ENCODE measurements at places on chromosomes 12 and 14.
A peak's percentile ranks its signal among the peaks of the same experiment; 100 is the strongest.

DNA sequence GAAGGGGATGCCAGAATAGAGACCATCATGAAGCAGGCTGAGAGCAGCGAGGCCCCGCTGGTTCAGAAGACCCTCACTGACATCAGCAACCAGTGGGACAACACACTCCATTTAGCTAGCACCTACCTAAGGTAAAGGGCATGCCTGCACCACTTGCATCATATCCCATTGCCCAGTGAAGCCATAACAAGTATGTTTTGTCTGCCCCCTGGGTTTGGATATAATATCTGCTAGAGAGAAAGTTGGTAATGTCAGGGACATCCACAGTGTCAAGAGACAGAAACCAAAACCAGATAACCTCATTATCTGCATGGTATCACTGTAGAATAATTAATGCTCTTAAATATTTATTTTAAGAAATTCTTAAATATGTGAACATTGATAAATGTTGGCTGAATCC lies 173.8 kb downstream of the SYNE2 start:
- no peak for DNase-seq

GRCh38 chr12:105921872-105922669 lies 216.7 kb downstream of the NUAK1 start:
- no peak for DNase-seq

DNA sequence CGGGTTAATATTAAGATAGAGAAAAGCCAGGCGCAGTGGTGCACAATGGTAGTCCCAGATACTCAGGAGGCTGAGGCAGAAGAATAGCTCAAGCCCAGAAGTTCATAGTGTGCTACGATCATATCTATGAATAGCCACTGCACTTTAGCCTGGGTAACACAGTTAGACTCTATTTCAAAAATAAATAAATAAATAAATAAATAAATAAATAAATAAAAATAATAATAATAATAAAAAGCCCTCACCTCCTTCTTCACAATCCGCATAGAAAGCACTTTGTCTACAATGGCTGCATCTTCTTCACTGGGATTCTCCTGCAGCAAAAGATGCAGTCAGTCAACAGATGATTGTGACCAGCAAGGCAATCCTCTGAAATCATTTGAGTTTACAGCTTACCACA lies 31.5 kb upstream of the SUPT16H start:
- no peak for DNase-seq

GRCh38 chr12:57983858-57984505 lies 42.6 kb downstream of the ATP23 start:
- no peak for DNase-seq

GRCh38 chr12:114440270-114441038 lies 34.5 kb upstream of the TBX5 start:
- no peak for DNase-seq

- DNase-seq, result no peak
These were observed 96.0 kb upstream of the WSCD2 start for GRCh38 chr12:108033090-108033489.

DNA sequence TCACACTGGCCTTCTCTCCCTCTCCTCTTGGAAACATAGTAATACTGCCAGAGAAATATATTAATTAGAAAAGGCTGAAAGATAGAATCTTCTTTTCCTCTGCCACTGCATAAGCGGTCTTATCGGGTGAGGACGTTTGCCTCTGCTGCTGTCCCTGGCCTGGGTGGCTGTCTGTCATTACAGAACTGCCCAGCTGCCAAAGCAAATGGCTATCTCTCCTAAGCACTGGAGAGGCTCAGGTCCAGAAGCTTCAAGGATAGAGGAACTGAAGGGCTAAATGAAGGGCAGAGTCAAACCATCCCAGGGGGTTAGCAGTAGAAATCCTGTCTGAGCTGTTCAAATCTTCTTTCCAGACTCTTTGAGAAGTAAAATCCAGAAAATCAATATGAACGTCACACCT lies 198.6 kb upstream of the CAND1 start:
- no peak for DNase-seq

GRCh38 chr12:3768911-3769447 lies 16.1 kb upstream of the CRACR2A start:
- DNase-seq, result no peak

- DNase-seq, result peak; percentile 57
These were observed 23.7 kb upstream of the DHRS4 start for GRCh38 chr14:23929822-23930294.

- no peak for DNase-seq
These were observed 163.8 kb downstream of the RPL10L start for GRCh38 chr14:46487582-46488350.

DNA sequence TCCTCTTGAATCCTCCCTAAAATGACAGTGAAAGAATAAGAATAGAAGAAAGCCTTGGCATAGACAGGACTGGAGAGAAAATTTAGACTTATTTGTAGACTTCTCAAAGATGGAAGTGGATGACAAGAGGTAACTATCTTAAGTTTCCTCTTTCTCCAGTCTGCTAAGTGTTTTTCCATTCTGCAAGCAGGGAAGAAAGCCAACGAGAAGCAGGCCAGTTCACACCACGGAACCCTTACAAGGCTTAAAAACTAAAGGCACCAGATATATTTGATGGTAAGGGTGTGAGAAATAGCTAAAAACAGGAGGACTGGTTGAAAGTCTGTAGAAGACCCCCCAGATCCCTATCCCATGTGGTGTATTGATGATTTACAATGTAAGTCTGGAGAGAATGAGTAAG lies 82.9 kb upstream of the GPHB5 start:
- no peak for DNase-seq

DNA sequence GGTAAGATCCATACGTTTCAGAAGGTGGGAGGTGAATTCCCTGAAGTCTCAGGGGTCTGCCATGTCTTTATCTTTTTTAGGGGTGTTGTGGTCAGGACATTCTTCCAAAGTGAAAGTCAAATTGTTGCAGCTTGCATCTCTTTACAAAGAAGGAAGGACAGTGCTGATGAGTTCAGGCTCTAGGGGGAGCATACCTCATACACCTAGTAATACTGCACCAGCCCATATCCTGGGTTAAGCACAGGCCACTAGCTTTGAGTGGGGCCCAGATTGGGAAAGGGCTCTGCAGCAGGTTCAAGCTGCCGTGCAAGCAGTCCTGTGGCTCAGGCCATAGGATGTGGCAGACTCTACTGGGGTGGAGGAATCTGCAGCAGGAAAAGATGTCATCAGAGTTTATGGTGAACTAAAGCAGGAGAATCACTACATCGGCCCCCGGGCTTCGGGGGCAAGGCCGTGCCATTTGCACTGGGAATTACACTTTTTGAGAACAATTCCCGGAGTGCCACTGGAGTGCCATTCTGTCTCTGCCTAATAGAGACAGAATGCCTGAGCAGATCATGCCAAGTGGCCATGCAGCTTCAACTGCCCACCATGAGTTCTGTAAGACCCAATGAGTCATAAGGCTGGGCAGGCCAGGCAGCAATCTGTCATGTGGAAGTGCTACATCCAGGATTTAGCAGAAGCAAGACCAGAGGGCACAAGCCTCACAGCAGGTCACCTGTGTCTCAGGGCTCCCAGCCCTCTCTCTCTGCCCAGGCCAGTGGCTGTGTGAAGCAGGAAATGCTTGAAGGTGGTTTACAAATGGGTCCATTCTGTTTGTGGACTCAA lies 32.3 kb downstream of the DIO3 start:
- DNase-seq, result no peak

DNA sequence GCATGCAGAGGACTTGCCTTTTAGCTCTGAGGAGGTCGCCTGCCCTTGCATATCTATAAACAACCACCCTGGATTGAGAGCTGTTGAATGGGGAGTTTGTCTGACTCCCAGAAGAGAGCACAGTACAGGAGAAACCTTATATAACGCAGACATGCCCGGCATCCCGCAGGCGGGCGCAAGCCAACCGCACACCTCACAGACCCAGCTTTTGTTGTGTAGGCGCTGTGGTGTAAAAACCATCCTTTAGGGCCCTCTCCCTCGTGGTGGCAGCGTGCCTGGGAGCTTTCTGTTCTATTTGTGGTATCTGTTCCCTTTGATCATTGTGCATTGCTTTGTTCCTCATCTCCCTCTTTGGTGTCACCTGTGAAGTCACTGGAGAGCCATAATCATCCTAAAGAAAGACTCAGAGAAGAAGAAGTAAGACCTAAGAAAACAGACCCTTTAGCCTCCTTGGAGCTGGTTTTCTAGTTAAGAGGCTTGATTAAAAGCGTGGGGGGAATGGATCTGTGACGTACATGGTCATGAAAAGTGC lies 77.7 kb downstream of the ETV6 start:
- DNase-seq, result no peak

- no peak for DNase-seq
These were observed 32.1 kb downstream of the GALNT16 start for GRCh38 chr14:69291891-69292561.

DNA sequence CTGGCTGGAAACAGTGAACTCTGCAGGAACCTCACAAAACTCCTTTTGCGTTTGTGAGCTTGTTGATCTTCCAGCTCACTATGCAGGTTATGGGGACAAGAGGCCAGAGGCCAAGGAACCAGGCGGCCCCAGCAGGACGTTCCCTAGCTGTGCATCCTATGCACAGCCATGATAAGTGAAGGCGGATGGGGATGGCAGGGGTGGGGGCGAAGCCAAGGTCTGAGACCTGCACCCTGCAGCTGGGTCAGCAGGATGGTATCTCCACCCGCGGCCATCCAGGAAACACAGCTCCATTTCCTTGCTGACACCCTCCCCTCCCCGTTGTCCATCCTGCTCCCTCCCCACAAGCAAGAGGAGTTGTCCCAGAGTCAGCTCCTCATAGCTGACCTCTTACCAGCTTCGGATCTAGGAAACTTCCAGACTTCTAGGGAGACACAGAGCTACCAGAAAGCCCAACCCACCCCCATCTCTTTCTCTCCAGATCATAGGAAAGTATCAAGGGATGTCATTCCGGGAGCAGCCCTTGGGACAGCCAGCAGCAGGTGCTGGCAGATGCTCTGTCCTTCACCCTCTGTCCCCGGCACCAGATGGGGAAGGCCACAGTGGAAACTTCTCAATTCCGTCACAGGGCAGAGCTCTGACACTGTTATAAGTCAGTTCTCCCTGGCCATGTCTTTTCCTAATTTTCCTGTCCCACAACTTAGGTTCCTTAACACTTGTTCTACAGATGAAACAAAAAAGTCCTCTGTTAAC lies 9.4 kb downstream of the ZBTB39 start:
- DNase-seq, result no peak

- no peak for DNase-seq
These were observed 12.2 kb downstream of the GPR84 start for GRCh38 chr12:54352022-54352531.

DNA sequence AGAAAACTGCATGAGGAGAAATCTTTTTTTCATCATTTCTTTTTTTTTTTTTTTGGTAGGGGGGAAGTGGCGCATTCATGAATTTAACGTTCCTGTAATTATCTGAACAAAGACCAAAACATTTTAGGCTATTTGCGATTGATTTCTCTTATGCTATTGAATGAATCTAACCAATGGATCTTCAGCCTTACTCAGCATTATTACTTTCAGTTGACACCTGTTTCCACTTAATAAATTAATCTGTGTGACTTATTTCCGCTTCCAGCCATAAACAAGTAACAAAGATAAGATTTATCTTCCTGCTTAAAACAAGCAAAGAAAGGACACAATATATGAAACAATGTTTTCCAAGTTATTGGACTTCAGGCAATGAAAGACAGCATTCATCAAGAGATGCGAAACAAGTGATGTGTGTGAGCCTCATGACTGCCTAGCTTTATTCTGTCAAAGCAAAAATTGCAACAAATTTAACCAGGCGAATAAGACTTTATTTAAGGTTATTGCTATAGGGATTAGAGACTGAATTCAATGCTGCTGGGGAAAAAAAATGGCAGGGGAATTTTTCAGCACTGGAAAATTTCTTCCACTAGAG lies 1026.9 kb downstream of the LRFN5 start:
- no peak for DNase-seq

DNA sequence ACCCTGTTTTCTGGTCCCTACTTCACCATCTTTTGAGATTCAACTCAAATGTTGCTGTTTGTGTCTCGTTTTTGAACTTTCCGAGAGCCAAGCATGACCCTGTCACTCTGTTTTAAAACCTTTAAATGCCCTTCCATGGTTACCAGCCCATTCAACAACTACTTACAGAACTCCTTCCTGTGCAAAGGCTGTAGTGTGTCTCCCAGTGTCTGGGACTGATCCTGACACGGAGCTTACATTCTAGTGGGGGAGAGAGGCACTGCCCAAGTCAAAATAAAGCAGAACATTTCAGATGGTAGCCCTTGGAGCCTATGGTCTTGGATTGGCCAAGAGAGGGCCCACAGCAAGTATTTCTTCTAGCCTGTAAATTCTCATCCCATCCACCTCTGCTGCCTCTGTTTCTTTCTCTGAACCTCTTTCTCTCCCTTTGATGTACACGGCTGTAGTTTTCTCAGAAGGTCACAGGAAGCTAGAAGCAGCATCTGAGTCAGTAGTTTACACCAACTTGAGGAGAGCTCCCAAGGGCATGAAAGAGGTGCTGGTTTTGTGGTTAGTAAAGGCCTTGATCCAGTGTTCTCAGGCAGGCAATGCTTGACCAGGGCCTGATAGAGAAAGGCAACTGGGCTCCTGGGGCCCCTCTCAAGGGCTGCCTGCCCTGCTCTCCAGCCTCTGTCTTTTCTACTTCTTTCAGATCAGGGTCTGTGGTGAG lies 42.3 kb upstream of the SLC24A4 start:
- DNase-seq, result no peak

GRCh38 chr12:70842942-70843341 lies 77.6 kb downstream of the PTPRR start:
- no peak for DNase-seq

DNA sequence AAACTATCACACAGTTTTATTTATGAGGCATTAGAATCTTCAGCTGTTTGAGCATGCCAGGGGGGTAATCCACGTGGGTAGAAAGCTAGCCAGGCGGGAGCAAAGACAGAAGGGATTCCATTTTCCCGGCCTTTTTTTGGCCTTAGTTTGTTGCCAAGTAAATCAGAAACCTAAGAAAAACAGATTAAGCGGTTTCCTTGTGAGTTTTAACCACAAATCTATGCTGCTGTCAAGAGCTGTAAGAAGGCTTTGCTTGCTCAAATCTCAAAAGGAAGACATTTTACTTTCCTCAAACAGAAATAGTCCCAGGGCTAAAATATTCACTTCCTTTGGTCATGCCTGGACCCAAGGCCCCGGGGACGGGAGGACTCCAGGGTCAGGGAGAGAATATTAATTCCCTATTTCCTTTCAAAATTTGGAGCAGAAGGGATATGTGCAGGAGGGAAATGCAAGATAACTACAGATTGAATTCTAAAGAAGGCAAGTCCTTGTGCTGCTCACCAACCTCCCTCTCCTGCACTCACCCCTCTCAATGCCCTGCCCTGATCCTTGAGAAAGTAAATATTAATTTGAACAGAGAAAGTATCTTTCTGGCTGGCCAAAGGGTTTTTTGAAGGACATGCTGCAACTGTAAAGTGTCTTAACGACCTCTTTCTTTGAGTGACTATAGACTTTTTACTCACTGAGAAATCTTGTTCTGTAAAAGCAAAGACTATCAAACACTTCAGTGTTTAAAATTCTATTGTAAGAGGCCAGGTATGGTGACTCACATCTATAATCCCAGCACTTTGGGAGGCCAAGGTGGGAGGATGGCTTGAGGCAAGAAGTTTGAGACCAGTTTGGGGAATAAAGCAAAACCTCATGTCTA lies 75.7 kb downstream of the HSD17B6 start:
- DNase-seq, result no peak

- no peak for DNase-seq
These were observed 12.4 kb downstream of the ZBTB42 start for GRCh38 chr14:104813286-104813685.
